ENCODE measurements at places on chromosomes 12 and 14. TPM values are rescaled to one million over a fixed set of nuclear protein-coding genes. Genes with fewer than 3 reads are reported as not detected.

Gene OTUB2
- total RNA-seq: 4.4 TPM

Gene PRKD1
- total RNA-seq: 2.6 TPM

Gene TRIM9
- 8.3 TPM for total RNA-seq

Gene TAS2R42
- not detected for total RNA-seq

Gene TPI1
- 1,427 TPM for total RNA-seq

Gene MRPL52
- total RNA-seq: 241 TPM

Gene TAS2R10
- total RNA-seq: not detected

Gene ISCU
- total RNA-seq: 95.4 TPM

Gene ESPL1
- 22.5 TPM for total RNA-seq

Gene KERA
- total RNA-seq: not detected

Gene SLC5A8
- total RNA-seq: not detected

Gene JAG2
- total RNA-seq: 13.6 TPM

Gene MANSC1
- 4.3 TPM for total RNA-seq

Gene SLC6A15
- 1.9 TPM for total RNA-seq

Gene OR4E2
- not detected for total RNA-seq

Gene ATF1
- 33.6 TPM for total RNA-seq

Gene TTC9
- 2.3 TPM for total RNA-seq

Gene TAS2R8
- not detected for total RNA-seq

Gene KCNC2
- total RNA-seq: not detected

Gene PLA2G1B
- not detected for total RNA-seq

Gene KLRD1
- total RNA-seq: not detected

All from A549 treated with RU486 at 1 μM for 4 hours (cell line).